Stimulated activated CD8-positive, alpha-beta memory T cell treated with anti-CD3 and anti-CD28 coated beads, Interleukin-7, amount 100 ng/mL, for 48 hours (primary cell): ENCODE measurements at places on chromosomes 3 and 15.

- no peak for DNase-seq
These were observed 5.6 kb downstream of the CTXND1 start for GRCh38 chr15:80246425-80246894.

GRCh38 chr3:58609990-58610389, 32.8 kb upstream of the FAM107A start:
- no peak for DNase-seq

- no peak for DNase-seq
These were observed 85.8 kb downstream of the CFAP20DC start for GRCh38 chr3:58963928-58964503.

GRCh38 chr15:29670998-29671981, 151.0 kb downstream of the TJP1 start:
- no peak for DNase-seq

DNA sequence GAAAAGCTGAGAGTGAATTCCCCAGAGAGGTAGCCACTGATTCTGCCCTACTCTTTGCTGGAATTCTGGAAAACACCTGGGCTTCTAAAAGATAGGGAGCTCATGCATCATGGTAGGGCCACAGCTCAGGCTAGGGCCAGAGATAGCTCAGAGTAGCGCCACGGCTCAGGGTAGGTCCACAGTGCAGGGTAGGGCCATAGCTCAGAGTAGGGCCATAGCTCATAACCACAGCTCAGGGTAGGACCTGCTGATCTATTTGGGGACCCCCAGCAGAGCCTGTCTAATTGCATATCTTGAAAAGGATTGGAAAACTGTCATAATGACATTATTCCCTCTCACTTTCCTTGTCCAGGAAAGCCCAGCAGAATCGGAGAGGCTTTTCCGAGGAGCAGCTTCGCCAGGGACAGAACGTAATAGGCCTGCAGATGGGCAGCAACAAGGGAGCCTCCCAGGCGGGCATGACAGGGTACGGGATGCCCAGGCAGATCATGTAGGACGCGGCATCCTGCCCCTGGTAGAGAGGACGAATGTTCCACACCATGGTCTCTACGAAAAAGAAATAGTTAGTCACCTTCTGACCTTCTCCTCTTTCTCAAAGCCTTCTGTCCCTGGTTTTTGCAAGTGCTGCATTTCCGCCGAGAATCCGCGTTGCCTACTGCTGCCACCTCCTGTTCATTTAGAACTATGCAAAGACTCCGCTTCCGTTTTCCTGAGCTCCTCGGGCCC, 14.5 kb downstream of the TAGLN3 start:
- DNase-seq, result peak; percentile 34

- DNase-seq, result no peak
These were observed 421 bp downstream of the BMF start for GRCh38 chr15:40108061-40108854.
